ENCODE measurements at places on chromosomes 12 and 14. TPM values are rescaled to one million over a fixed set of nuclear protein-coding genes. Genes with fewer than 3 reads are reported as not detected.

- H3K4me3 ChIP-seq: no peak overlapping the region
- peaks cover 6% of the 10 kb centered on the region for H3K27me3 ChIP-seq
- no peaks in the 10 kb centered on the region for H3K36me3 ChIP-seq
- no peak overlapping the region for H3K27ac ChIP-seq
- no peak for DNase-seq
Observed at GRCh38 chr12:121990692-121991603, 30.7 kb upstream of the BCL7A start.

- no peaks in the 10 kb centered on the region for H3K4me1 ChIP-seq
- no peak overlapping the region for H3K4me3 ChIP-seq
- no peaks in the 10 kb centered on the region for H3K36me3 ChIP-seq
- no peaks in the 10 kb centered on the region for H3K27me3 ChIP-seq
- H3K27ac ChIP-seq: no peak overlapping the region
- no peak for DNase-seq
Observed at GRCh38 chr12:79055926-79056674, 191.5 kb downstream of the SYT1 start.

DNA sequence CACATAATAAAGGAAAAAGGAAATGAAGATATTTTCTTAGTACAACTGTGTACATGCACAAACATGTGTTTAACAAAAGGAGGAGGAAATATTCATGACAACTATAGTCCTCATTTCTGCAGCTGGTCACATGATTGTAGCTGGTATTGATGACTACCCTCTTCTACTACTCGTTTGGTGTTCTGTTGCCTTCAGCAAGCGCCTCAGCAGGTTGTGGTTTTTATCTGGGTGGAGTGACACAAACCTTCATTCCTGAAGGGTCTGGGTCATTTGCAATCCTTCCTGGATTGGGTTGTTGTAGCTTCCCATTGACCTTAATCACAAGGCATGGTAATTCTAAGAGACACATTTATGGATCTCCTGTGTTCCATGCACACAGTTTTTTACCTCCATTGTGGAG is 1009.9 kb upstream of the USP15 start:
- no peak overlapping the region for H3K4me3 ChIP-seq
- no peaks in the 10 kb centered on the region for H3K4me1 ChIP-seq
- no peak overlapping the region for H3K27ac ChIP-seq

Gene CIROP
- not detected for total RNA-seq

Gene PRICKLE1
- total RNA-seq: 0.11 TPM

Gene SLC6A12
- not detected for total RNA-seq
